ENCODE measurements at places on chromosomes 7 and 10. TPM values are rescaled to one million over a fixed set of nuclear protein-coding genes. Genes with fewer than 3 reads are reported as not detected.

DNA sequence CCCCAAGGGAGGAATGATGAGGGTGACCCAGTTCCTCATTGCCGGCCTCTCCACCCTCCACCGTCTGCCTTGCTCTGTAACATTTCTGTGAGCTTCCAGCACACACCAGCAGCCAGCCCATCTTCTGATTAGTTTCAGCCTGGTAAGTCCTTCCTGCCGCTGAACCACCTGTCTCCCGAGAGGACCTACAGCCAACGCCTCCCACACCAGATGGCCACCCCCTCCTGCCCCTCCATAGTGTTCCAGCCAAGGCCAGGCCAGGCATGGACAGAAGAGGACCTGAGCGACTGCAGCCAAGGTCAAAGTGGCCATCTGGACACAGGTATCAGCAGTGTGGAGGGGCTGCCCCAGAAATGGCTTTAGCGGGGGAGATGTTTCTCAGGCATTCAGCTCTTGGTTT is 170.7 kb upstream of the CTBP2 start:
- no peak overlapping the region for H3K4me3 ChIP-seq
- H3K36me3 ChIP-seq, result no peaks in the 10 kb centered on the region
- H3K27ac ChIP-seq, result no peak overlapping the region
- DNase-seq, result no peak
- no peaks in the 10 kb centered on the region for H3K27me3 ChIP-seq

GRCh38 chr10:68103901-68104300 is 5.4 kb upstream of the MYPN start:
- H3K27me3 ChIP-seq, result no peaks in the 10 kb centered on the region
- no peak overlapping the region for H3K4me3 ChIP-seq
- H3K4me1 ChIP-seq, result no peaks in the 10 kb centered on the region

- H3K4me3 ChIP-seq, result no peak overlapping the region
- no peaks in the 10 kb centered on the region for H3K27me3 ChIP-seq
- H3K36me3 ChIP-seq, result no peaks in the 10 kb centered on the region
- no peaks in the 10 kb centered on the region for H3K4me1 ChIP-seq
- no peak overlapping the region for H3K27ac ChIP-seq
Measured at GRCh38 chr10:123428391-123428790, 237.8 kb upstream of the GPR26 start.

DNA sequence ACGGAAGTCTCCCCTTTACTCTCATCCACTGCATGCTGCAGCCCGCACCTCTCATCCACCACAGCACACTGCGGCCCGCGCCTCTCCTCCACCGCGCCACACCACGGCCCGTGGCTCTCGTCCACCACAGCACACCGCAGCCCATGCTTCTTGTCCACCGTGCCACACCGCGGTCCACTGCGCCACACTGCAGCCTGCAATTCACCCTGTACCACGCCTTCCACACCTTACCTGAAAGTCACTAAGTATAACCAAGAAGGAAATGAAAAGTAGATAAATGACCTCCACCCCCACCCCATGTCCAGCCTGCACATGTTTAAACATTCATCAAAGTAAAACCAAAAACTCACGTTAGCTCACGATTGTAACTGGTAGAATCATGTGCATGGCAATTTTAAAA is 176.1 kb downstream of the DIP2C start:
- no peak overlapping the region for H3K4me3 ChIP-seq
- no peak for DNase-seq
- H3K27ac ChIP-seq, result no peak overlapping the region
- no peaks in the 10 kb centered on the region for H3K27me3 ChIP-seq
- no peaks in the 10 kb centered on the region for H3K36me3 ChIP-seq

GRCh38 chr7:80284855-80285254 is 150.2 kb downstream of the GNAI1 start:
- no peaks in the 10 kb centered on the region for H3K27me3 ChIP-seq
- H3K36me3 ChIP-seq, result no peaks in the 10 kb centered on the region
- H3K4me3 ChIP-seq, result no peak overlapping the region
- H3K27ac ChIP-seq, result no peak overlapping the region
- H3K4me1 ChIP-seq, result no peaks in the 10 kb centered on the region

DNA sequence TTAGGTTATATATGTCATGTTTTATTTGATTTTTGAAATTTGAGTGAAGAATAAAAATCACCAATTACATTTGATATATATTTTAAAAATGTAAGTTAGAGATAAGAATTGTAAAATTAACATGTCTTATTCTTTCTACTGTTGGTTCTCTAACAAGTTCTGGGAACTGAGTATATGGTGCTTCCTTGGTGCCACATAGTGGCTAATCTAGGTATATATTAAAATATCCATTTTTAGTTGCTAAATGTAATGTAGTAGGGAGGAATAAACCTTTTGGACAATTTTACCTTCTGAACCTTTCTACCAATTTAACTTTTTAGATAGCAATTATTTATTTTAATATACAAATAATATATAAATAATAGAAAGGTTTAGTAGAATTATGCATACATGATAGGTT is 17.5 kb downstream of the CFAP69 start:
- no peak overlapping the region for H3K27ac ChIP-seq
- H3K4me3 ChIP-seq, result no peak overlapping the region
- no peak for DNase-seq
- H3K36me3 ChIP-seq, result no peaks in the 10 kb centered on the region
- H3K27me3 ChIP-seq, result no peaks in the 10 kb centered on the region
- peaks cover 15% of the 10 kb centered on the region for H3K4me1 ChIP-seq

DNA sequence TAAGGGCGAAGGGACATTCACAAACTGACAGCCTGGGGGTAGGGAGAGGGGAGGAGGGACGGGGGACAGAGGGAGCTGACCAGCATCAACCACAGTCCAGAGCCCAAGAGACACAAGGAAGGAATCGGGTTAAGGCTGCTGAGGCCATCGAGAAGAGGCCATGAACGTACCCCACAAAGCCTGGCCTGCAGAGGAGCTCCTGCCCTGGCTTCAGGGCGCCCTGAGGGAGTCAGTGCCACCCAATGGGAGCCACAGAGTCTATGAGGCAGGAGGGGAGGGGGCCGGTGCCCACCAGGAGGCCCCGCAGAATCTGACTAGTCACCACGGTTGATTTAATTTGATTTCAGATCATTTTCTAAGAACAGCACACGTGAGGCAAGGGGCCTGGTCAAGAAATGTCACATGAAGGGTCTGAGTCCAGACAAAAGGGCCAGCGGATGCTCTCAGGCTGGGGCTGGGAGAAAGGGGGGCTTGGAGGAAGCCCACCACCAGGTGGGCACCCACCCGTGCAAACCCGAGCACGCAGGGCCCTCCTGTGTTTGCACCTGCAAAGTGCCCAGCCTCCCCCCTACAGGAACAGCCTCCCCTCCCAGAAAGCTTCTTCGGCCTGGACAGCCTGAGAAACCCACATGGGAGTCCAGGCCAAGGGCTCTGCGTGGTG is 40.4 kb downstream of the CAMK2B start:
- H3K27me3 ChIP-seq, result no peaks in the 10 kb centered on the region
- H3K36me3 ChIP-seq, result no peaks in the 10 kb centered on the region
- no peak overlapping the region for H3K4me3 ChIP-seq
- no peaks in the 10 kb centered on the region for H3K4me1 ChIP-seq
- no peak overlapping the region for H3K27ac ChIP-seq

DNA sequence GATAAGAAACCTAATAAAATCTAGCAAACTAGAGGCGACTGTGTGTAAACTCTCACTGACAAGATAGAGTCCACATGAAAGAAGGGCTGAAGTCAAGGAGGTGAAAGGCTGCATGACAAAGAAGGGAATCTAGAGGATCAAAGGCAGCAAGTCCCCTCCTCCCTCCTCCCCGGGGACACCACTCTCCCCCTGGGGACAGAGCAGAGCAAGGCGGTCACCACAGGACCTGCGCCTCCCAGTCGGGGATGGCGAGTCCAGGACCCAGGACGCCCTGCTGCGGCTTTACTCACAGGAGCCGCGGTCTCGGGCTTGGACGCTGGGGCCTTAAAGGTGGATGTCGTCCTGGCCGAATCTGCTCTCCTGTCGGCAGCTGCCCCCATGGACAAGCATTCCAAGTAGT is 22.4 kb downstream of the BRI3 start:
- H3K27me3 ChIP-seq, result no peaks in the 10 kb centered on the region
- H3K27ac ChIP-seq, result no peak overlapping the region
- H3K4me1 ChIP-seq, result no peaks in the 10 kb centered on the region
- DNase-seq, result no peak
- H3K36me3 ChIP-seq, result peaks cover 9% of the 10 kb centered on the region

DNA sequence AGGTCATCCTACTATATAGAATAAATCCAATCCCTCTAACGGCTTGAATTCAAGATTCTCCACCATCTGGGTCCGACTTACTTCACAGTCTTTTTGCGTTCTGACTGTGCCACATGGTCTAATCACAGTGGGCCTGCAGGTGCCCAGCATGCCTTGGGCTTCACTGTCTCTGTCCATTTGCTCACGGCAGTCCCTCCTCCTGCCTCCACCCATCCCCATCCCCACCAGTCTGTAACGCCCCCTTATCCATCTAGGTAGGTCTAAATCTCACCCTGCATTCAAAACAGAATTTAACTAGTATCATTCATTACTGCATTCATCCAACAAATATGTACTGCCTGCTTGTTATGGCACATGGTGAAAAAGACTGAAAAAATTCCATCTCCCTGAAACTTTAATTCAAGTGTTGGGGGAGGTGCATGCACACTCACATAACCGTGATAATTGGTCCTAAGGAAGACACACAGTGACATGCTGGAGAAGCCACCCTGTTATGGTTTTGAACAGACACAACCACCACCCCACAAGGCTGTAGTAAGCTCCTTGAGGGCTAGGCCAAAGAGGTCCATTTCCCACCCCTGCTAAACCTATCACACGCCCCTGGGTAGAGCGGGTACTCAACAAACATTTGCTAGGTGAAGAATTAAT is 24.2 kb downstream of the SORBS1 start:
- H3K27me3 ChIP-seq, result no peaks in the 10 kb centered on the region
- peaks cover 33% of the 10 kb centered on the region for H3K4me1 ChIP-seq
- H3K4me3 ChIP-seq, result no peak overlapping the region
- no peak for DNase-seq
- H3K36me3 ChIP-seq, result no peaks in the 10 kb centered on the region
- no peak overlapping the region for H3K27ac ChIP-seq

- no peaks in the 10 kb centered on the region for H3K36me3 ChIP-seq
- H3K4me3 ChIP-seq, result no peak overlapping the region
- DNase-seq, result no peak
- H3K27me3 ChIP-seq, result no peaks in the 10 kb centered on the region
Measured at GRCh38 chr7:116588641-116589594, 64.1 kb downstream of the CAV1 start.

DNA sequence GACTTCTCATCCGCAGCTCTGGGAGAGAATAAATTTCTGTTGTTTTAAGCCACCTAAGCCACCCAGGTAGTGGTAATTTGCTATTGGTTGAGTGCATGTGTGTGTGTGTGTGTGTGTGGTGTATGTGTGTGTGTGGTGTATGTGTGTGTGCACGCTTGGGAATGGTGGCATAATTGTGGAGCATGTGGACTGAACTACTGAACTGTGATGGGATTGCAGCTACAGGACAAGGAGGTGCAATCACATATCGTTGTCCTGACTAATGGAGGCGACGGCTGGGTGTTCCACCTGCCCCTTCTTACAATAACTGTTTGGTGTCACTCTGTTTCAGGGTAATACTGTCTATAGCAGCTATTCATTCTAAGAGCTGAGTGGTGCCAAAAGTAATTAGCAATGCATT is 448.7 kb upstream of the PFKP start:
- H3K36me3 ChIP-seq, result no peaks in the 10 kb centered on the region
- no peak overlapping the region for H3K4me3 ChIP-seq
- H3K4me1 ChIP-seq, result no peaks in the 10 kb centered on the region
- H3K27ac ChIP-seq, result no peak overlapping the region
- no peak for DNase-seq

DNA sequence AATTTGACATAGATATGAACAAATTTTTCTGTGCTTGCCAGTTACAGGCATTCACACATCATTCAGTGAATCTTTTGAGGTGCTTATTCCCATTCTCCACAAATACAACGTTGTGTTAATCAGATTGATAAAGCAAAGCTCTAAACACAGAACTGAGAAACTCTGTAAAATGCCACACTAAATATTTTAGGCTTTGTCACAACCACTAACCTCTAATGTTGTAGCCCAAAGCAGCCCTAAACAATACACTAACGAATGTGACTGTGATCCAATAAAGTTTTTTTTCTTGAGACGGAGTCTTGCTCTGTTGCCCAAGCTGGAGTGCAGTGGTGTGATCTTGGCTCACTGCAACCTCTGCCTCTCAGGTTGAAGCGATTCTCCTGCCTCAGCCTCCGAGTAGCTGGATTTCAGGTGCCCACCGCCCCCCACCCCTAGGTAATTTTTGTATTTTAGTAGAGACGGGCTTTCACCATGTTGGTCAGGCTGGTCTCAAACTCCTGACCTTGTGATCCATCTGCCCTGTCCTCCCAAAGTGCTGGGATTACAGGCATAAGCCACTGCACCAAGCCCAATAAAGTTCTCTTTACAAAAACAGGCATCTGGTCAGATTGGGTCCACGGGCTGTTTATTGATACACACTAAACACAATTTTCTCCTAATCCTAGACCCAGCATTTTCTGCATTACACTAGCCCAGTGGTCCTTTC is 6.9 kb downstream of the CYCS start:
- H3K36me3 ChIP-seq, result peaks cover 23% of the 10 kb centered on the region
- no peak overlapping the region for H3K4me3 ChIP-seq
- H3K27me3 ChIP-seq, result no peaks in the 10 kb centered on the region
- H3K4me1 ChIP-seq, result no peaks in the 10 kb centered on the region
- no peak for DNase-seq

Gene ZPBP
- total RNA-seq, result not detected

Gene UCMA
- not detected for total RNA-seq

Gene PRTFDC1
- 3.5 TPM for total RNA-seq

Gene TNKS2
- 16.0 TPM for total RNA-seq

Gene PNLIPRP3
- total RNA-seq, result not detected

Gene TEX47
- not detected for total RNA-seq

Gene MRC1
- 29.5 TPM for total RNA-seq

Gene FAM204A
- total RNA-seq, result 24.3 TPM

All from right lobe of liver (tissue), 6 donors.